NCI-H1105 (cell line): ENCODE measurements at places on chromosomes 12 and 14.

- no peak for DNase-seq
Measured at GRCh38 chr12:28987538-28988324, 161.3 kb upstream of the FAR2 start.

GRCh38 chr12:126067626-126068329, 1002.5 kb downstream of the AACS start:
- DNase-seq, result no peak

DNA sequence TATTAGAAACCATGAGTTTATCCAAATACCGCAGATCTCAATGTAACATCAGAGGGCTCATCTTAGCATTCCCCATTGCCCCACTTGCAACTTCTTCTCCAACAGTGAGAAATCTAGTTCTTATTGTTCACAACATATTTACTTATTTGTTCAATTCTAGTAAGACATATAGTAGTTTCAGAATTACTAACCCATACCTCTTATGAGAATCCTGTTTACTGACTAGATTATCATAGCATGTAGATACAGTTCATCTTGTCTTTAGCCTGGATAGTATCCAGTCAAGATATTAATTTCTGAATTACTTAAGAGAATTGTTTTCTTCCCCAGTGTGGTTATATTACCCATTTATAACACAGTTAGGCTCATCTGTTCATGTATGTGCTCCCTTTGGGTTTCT, 80.6 kb downstream of the NIN start:
- DNase-seq, result no peak

- no peak for DNase-seq
Measured at GRCh38 chr14:89206389-89207031, 210.5 kb downstream of the FOXN3 start.

- no peak for DNase-seq
Measured at GRCh38 chr14:104924421-104925213, at the start of gene PLD4. TSS of gene PLD4 (plus strand) at chr14:104924879. CDS start at chr14:104927141, 2,262 bp downstream.

- DNase-seq, result no peak
Measured at GRCh38 chr14:101480747-101481530, 80.4 kb upstream of the DIO3 start.

DNA sequence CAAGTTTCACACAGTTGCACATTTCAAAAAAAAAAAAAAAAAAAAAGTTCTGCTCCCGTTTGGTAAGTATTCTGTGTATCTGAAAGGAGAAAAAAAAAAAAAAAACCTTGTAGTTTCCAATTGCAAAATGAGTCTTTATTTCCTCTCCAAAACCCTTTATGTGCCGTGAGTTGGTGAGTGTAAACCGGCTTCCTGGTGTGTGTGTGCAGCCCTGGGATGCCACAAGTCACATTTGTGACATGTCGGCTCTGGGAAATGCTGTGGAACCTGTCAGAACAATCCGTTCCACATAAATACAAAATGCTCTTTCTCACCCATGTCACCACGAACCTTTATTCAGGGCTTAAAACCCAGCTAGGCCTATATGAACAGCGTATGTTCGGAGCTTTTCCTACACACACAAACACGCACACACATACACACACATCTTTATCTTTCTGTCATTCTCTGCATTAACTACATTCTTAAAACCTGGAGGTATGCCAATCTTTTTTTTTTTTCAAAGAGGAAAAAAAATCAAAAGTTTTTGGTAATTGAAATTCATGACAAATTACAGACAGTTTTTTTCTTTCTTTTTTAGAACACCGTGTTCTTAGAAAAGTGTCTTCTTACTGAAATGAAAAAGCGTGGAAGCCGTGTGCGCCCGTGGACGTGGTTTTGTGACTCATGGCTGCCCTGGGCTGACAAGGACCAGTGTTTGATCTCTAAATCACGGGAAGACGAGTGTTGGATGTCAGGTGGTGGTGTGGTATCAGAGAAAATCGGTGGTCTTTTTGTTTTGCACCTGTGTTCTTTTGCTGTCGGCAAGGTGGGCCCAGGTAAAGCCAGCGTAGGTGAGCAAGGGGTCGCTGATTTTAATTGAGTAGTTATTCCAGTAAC, 612.0 kb downstream of the VRK1 start:
- no peak for DNase-seq

GRCh38 chr12:59744564-59744963, 148.7 kb downstream of the SLC16A7 start:
- DNase-seq, result no peak

DNA sequence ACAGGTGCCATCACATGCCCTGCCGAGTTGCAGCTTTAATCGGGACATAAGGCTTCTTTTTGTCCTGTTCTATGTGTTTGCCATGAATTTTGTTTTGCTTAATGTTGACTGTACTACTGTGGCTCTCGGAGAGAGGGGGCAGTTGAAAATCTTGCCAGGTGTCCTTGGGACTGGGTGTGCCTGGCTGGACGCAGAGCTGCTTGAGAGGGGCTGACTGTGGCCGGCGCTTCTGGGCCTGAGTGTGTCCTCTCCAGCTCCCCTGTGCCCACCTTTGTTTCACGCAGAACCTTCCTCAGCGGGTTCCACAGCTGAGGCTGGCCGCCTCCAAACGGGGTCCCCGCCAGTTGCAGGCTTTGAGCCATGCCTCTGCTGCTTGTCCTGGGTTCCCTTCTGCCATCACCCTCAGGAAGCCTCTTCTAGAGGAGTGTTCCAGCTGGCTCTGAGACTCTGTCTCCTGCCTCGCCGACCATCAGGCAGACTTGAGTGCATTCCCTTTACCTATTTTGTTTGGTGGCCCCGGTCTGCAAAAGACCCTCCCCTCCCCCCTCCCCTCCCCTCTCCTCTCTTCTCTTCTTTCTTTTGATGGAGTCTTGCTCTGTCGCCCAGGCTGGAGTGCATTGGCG, 49.7 kb downstream of the DDX51 start:
- no peak for DNase-seq

GRCh38 chr14:98364961-98365360, 907.0 kb downstream of the BCL11B start:
- DNase-seq, result peak; percentile 19

- DNase-seq, result no peak
Measured at GRCh38 chr14:31781578-31781977, 220.4 kb downstream of the NUBPL start.

GRCh38 chr12:20415641-20416040, 47.3 kb downstream of the PDE3A start:
- DNase-seq, result no peak

GRCh38 chr14:75660238-75660629, 442 bp downstream of the ERG28 start:
- DNase-seq, result no peak

DNA sequence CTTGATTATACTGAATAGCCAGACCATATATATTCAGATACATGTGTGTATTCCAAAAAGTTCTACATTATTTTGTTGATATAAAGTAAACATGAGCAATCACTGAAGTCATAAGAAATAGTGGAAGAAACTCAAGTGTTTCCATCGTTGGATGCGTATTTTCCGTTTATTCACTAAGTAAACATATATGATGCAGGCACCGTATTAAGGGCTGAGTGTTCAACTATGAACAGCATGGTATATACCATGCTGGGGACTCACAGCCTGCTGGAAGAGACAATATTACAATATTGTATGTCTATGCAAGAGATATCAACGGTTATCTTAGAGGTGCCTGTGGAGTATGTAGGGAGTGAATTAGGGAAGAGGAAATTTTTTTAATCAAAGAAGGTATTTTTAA, 1.2 kb downstream of the PYROXD1 start:
- no peak for DNase-seq

DNA sequence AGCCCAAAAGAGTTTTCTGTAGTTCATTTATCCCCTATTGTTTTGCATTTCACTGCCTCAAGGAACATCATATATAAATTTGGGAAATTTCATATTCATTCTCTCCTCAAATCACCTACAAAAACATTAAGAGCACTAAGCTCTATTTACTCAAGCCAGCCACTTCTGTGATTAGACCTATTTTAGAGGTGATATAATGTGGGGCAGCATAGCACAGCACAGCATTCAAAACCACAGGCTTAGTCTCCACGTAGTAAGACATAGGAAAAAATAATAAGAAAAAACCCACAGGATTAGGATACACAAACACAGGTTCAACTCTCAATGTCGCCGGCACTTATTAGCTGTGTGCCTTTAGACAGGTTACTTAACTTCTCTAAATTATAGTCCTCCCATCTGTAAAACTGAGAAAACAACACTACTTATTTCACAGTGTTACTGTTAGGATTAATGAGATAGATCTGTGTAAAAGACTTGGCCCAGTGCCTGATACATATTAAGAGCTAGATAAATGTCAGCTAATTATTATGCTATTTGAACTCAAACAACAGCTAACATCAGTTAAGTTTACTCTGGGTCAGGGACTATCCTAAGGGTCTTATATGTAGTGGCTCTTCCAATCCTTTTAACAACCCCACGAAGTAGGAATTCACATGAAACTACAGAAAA, 20.3 kb downstream of the DCAF5 start:
- DNase-seq, result peak; percentile 69

DNA sequence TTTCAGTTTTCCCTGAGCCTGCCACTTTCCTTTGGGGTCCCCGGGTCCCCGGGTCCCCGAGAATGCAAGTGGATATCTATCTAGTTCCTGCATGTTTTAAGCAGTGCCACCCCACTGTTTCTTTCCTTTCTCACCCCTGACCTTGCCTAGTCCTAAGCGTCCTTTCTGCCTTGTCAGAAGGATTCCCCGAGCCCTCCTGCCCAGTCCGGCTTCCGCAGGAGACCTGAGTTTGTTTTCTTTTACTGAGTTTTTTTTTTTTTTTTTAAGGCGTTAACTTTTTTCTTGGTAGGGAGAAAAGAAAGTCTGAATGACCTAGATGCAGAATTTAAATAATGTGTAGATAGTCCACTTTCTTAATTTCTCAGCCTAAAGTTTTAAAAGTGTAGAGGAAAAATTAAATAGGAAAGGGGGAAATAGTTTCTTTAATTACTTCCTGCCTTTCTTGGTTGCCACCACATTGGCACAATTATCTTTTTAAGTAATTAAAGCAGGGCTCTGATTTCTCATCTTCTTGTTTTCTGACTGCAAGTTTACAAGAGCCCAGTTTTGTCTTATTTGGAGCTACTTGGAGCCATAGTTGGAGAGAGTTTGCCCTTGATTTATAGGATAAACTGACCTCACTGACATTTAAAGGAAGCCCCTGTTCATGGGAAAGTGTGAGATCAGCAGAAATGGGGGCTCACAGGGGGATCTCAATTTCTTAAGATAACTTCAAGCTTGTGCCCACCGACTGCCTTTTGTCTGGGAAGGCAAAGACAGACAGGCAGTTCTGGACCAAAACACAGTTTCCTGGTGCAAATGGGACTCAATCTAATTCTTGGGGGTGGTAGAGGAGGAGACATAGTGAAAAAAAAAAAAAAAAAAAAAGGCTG, 2.9 kb downstream of the PAX9 start:
- no peak for DNase-seq

DNA sequence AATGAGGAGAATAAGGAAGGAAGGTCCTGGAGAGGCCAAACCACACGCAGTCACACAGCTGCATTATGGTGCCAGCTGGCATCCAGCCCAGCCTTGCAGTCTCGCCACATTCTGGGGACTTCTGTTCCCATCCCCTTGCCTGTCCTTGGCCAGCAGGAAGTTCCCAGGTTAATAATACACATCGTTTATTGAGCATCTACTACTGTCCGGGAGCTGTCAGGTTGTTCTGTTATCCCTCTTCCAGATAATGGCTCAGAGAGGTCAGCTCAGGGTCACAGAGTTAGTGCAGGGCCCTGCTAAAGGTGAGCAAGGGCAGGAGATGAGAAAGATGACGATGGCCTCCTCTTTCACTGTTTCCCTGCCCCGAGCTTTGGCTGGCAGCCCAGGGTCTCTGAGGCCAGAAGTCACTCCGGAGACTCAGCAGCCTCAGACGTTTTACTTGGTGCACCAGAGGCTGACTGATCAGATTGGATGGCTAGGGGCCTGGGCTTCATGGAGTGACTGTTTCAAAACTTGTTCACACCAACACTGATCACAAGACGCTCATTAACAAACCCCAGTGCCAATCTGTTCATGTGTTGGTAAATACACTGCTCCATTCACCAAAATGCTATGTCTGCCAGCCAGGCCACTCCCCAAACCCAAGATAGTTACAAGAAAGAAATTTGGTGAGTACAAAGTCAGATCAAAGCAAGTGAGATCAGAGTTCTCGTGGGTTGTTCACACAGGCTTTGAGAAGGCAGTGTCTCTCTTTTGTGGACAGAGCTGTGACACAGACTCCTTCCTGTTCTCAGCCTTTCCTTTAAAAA, 79.2 kb downstream of the B4GALNT3 start:
- DNase-seq, result no peak

GRCh38 chr12:75985566-75985965, 46.0 kb downstream of the PHLDA1 start:
- no peak for DNase-seq

DNA sequence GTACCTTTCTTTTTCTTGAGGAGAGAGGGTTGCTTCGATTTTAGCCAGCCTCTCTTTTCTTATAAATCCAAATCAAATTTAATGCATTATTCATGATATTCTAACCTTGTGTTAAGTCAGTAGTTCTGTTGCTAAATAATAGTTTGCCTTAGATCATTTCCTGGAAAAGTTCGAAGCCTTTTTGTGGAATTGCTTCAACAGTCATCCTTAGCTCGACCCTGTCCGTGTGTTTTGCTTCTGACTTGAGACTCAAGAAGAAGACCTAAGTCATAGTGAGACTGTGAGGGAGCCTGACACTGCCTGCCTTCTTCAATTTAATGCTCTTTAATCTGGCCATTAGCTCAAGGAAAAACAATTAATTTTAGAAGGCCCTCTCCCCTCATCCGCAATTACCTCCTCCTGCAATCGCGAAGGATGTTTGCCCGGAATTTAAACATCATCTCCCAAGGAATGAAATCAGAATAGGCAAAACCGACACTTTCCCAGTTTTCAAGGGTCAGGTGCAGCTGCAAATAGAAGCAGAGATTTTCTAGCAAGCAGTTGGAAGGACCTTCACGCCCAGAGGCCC, 453 bp upstream of the SLC4A8 start:
- no peak for DNase-seq

GRCh38 chr14:36880276-36880675, 218.6 kb downstream of the PAX9 start:
- DNase-seq, result no peak

DNA sequence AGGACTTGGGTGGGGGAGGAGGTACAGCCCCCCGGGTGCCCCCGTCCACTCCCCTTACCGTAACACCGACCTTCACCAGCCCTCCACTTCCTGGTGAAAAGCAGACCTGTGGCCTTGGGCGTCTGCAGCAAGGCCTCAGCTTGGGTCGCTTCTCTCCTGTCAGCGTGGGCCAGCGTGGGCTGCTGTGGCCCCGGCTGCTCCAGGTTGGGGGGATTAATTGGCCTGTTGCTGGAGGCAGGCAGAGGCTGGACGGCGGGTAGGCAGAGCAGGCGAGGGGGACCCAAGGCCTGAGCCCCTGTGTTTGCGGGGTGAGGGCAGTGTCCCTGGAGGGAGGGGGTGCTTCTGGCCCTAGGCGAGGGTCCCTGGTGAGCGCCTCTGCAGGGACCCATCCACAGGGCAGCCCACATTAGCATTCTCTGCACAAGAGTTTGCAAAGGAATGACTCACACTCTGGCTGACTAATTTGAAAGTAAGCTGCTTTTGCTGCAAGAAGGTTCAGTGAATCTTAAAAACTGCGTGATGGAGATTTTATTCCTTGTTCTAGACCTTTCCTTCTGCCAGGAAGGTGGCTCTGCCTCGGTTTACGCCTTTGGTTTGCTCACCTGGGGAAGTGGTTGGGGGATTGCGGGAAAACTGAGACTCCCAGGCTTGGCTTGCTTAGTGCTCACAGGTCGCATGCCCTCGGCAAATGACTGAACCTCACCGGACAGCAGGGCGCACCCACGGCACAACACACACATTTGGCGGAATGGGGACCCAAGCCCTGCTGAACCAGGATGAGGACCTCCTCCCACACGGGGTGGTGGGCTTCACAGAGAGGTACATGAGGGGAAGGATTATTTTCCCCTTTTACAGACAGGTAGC, 37.9 kb upstream of the DLK1 start:
- no peak for DNase-seq
